ENCODE measurements at places on chromosomes 6 and 20. TPM values are rescaled to one million over a fixed set of nuclear protein-coding genes. Genes with fewer than 3 reads are reported as not detected.

The HSPA1L gene
- 3.8 TPM for total RNA-seq

The IP6K3 gene
- not detected for total RNA-seq

The PHACTR1 gene
- 0.03 TPM for total RNA-seq

The IL17F gene
- total RNA-seq, result not detected

The VSX1 gene
- total RNA-seq, result not detected

The METTL24 gene
- total RNA-seq, result not detected

The PLTP gene
- total RNA-seq, result 0.50 TPM

The FOXP4 gene
- 12.2 TPM for total RNA-seq

The DNAH8 gene
- 0.03 TPM for total RNA-seq

The SIRPD gene
- total RNA-seq, result 0.13 TPM

The RTF2 gene
- total RNA-seq, result 95.4 TPM

The GSTA3 gene
- total RNA-seq, result not detected

The ANGPT4 gene
- total RNA-seq, result not detected

The SIGLEC1 gene
- total RNA-seq, result not detected

The F13A1 gene
- total RNA-seq, result not detected

The PGBD1 gene
- 1.2 TPM for total RNA-seq

The THEMIS gene
- total RNA-seq, result 85.0 TPM

The ACTL10 gene
- 4.9 TPM for total RNA-seq

The RNF144B gene
- total RNA-seq, result 2.2 TPM

The BTN1A1 gene
- total RNA-seq, result not detected

The AKAP12 gene
- 0.08 TPM for total RNA-seq

The EZR gene
- total RNA-seq, result 183 TPM

The HSD17B8 gene
- total RNA-seq, result 15.4 TPM

The LTB gene
- 1,452 TPM for total RNA-seq

The MUC22 gene
- total RNA-seq, result not detected

The ANKRD66 gene
- not detected for total RNA-seq

The HLA-DQA2 gene
- total RNA-seq, result not detected

The ZSCAN9 gene
- total RNA-seq, result 2.4 TPM

The SEL1L2 gene
- total RNA-seq, result not detected

The EIF6 gene
- 86.2 TPM for total RNA-seq

The CBLN4 gene
- not detected for total RNA-seq

The BNIP5 gene
- not detected for total RNA-seq

The NAA20 gene
- 39.2 TPM for total RNA-seq

The RUNX2 gene
- 3.3 TPM for total RNA-seq

The SNAI1 gene
- total RNA-seq, result 0.22 TPM

The MYB gene
- total RNA-seq, result 6.4 TPM

The GJA1 gene
- total RNA-seq, result not detected

The FAM83D gene
- total RNA-seq, result 12.9 TPM

The PDYN gene
- total RNA-seq, result not detected

The DPPA5 gene
- total RNA-seq, result not detected

The TMEM14B gene
- total RNA-seq, result 77.3 TPM

Measured in activated naive CD4-positive, alpha-beta T cell treated with anti-CD3 and anti-CD28 coated beads, Interleukin-2, amount 10 ng/mL, durations not matched to agents 5 hours and 36 hours (primary cell).